NCI-H524 (cell line): ENCODE measurements at places on chromosomes 2 and 18.

DNA sequence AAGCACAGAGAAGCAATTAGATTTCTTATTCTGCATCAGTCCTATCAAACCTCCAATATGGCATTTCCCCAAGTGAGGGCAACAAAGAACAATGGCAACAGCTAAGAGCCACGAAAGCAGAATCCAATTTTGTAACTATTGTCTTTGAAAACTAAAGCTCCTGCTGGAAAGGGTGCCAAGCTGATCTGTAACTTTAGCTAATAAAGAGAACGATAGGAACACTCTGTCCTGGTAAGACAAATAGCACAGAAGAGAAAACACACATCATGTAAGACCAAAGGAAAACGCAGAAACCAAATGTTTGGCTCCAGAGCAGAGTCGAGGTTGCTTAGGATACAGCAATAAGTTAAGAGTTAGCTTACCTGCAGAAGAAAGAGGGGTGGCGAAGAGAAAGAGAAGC, 160.5 kb downstream of the STK39 start:
- no peak for DNase-seq

DNA sequence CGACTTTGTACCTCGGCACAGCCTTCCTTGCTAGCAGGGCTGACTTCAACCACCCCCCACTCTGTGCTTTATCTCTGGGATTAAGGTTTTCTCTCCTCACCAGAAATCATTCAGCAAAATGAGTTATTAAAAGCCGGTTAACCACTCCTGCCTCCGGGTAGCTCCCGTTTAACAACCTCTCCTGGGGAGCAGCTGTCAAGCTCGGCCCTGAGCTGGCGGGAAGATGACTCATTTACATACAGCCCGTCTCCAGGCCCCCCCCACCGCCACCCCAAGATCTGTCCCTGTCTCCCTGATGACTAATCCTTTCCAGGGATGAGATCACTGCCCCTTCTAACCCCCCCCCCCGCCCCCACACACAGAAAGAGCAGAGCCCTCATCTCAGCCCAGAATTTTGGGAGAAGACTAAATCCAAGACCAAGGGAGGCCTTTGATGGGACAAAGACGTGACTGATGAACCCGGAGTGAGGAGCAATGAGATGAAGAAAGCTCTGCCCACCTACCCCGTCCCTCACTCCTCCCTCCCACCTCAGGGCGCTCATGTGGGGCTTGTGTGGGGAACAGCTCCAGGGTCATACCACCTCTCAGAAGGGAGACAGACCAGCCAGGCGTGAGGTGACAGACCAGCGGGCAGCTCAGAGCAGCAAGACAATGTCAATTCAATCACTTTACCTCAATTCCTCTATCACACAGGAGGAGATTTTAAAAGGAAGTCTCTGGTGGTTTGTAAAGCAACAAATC, 131.4 kb downstream of the MSH2 start:
- DNase-seq: peak; percentile 77

DNA sequence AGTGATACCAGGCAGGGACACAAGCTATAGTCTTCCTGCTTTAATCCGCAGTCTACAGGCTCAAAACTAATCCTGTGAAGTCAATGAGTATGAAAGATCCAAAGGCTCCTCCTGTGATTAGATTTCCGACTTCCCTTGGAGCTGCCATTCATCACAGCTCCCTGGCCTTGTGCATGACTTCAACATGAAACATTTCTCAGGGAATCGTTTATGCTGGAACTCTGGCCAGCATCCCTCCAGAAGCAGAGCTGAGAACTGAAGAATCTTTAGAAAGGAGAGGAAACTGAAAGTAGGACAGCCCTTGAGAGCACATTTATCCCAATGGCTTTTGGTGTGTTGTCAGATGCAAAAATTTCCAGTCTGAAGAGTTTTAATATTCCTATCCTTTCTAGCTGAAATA, 84.3 kb upstream of the SESTD1 start:
- DNase-seq: no peak

DNA sequence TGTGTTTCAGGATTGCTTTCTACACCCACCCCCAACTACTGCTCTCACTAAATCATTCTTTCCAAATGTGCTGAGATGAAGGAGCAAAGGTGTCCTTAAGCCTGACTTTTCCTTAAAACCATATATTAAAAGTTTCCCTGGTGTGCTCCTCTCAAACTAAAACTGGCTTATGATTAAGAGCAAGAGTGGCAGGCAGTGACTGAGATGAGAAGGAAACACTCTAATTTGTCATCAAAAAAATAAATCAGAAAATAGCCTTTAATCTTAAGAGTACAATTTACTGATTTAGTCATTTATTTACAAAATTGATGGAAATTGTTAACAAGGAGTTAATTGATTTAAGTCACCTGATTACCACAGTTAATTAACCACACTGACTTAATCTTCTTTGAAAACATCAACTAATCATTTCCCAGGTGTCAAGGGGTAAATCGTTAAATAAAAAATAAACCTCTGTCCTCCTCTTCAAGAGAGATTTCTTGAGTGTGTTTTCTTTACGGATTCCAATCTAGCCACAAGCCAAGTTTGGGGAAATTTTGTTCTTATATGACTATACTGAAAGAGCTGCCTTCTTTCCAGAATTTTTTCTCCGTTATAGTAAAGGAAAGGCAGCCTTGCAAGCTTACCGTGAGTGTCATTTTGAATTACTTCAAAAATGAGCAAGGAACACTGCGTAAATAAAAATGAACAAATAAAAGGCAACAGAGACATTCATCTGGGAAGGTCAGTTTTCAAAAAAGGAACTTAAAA, 17.4 kb downstream of the LRP2 start:
- DNase-seq: no peak

- DNase-seq: no peak
Observed at GRCh38 chr2:30365201-30365600, 81.8 kb upstream of the LCLAT1 start.

DNA sequence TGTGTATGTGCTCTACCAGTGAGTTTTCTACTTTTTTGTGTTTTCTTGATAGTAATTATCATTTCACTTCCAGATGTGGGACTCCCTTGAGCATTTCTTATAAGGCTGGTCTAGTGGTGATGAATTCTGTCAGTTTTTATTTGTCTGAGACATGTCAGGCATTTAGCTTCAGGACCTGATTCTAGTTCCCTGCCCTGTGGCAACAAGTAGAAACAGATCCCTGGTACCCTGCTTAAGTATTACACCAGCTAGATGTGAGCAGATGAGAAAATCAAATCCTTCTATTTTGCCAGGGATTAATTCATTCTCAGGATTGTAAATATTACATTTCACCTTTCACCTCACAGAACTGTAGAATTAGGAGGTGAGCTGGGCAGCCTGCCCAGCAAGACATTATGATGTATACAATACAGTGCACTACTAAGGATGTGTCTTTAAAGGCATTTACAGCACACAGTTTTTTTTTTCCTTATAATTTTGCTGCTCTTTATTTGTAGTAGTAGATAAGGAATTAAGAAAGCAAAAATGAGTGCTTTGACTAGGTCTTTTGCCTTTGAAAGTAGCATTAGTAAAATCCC, 35.1 kb downstream of the GALM start:
- no peak for DNase-seq

DNA sequence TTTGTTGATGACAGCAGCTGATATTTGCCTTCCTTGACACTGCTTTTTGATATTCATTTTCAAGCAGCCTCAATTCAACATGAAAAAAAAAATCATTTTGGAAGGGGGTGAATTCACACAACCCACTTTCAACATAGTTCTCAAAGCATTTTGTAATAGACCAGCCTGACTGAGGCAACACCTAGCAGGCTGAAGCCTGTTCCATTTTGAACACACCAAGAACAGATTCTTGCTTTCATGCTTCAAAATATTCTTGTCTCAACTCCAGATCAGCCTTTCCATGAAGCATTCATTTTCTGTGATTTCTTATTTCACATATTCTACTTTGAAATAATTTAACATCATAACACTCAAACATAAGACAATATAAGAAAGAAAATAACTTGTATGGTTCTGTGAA, 812.6 kb upstream of the POU3F3 start:
- no peak for DNase-seq

DNA sequence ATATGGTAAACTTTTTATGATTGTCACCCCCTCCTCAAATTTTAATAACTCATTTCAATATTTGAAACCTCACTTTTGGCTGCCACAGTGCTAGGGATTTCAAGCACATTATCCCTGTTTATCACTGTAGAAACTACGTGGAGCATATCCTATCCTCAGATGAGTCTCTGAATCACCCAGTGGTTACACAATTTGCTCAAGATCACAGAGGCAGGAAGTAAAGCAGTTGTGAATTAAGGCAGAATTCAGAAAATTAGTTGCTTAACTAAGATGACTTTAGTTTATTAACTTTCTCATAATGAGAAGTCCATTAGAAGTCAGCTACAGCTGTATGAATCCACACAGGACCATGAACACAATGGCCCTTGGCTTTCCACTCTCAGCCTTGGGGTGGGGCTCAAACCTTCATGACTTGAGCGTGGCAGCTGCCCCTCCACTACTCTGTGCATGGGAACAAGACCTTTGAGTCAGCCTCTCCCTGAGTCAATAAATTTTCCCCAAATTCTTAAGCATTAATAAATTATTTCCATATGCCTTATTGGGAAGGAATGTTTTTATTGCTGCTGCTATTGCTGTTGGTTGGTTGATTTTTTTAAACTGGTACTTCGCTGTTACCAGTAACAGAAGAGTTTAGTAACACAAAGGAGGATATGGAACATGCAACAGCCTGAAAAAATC, 369.0 kb downstream of the CBLN2 start:
- no peak for DNase-seq

DNA sequence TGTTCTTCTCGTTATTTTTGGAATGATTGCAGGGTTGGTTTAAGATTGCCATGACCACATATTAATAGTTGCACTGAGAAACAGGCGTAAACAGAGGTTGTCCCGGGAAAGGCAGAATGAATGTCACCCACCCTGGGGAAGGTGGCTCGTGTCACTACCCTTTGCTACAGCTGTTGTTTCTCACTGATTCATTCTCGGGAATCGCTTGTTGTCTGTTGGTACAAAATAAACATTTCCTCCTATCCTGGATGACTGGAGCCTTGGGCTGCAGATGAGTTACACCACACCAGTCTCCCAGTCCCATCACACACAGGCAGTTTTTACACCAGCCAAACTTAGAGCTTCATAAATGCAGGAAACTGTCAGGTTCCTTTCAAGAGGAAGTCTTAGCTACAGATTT, 216.7 kb downstream of the GBX2 start:
- no peak for DNase-seq

DNA sequence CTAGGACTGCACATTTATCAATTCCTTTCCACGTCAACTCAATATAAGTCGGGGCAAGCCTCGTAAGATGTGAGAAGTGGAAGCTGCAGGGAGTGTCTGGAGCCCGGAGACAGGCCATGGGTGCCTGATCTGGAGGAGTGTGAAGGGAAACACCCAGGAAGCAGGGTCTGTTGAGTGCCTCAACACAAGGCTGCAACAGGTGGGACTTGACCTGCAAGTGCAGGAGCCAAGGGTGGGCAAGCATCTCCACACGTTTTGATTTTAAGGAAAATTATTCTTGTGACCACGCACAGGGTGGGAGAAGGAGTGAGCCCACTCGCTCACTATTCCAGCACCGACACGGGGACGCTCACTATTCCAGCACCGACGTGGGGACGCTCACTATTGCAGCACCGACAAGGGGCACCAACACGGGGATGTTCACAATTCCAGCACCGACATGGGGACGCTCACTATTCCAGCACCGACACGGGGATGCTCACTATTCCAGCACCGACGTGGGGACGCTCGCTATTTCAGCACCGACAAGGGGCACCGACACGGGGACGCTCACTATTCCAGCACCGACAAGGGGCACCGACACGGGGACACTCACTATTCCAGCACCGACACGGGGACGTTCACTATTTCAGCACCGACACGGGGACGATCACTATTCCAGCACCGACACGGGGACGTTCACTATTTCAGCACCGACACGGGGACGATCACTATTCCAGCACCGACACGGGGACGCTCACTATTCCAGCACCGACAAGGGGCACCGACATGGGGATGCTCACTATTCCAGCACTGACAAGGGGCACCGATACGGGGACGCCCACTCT, 197.3 kb downstream of the EIPR1 start:
- no peak for DNase-seq

GRCh38 chr2:219057709-219058540, 2.8 kb downstream of the IHH start:
- peak; percentile 55 for DNase-seq

DNA sequence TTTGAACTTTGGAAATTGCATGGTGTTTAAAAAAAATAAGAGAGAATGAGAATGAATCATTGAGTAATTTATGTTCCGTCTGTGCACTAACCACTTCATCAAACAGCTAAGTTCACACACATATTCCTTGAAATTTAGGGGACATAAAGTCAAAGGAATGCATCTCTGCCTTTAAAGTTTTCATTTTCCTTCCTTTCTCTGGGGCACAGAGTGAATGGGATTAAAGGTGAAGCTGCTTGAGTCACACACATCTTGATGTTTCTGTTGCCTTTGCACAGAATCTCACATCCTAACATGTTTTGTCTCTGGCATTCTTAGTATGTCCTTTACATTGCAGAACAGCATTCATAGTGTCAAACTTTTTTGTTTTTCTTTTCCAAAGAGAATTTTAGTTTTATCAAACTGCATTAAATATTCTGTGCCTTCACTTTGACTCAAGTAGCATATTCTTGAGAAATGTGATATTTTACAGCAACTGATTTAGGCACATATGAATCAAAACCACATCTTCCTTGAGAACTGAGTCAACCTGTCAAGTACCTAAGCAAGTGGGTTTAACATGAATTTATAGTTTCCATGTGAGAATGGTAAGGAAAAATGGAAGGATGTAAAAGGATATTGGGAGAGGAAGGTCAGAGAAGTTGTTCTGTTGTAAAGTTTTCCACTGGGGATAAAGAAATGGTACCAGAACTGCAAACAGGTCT, 169.1 kb upstream of the THUMPD2 start:
- no peak for DNase-seq

DNA sequence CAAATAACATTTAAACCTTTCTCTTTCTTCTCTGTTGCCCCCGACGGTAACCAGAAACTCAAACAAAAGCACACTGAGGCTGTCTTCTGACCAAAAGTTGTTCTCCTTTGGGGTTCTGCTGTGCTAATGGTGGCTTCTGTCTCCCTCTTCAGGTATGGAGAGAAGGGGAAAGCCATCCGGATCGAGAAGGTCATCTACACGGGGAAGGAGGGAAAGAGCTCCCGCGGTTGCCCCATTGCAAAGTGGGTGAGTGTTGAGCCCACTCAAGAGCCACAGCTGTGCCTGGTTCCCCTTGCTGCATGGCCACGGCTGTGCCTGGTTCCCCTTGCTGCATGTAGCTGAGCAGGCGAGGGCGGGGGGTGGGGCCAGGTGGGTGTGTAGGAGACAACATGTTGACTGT, 67.4 kb downstream of the BOLA3 start:
- no peak for DNase-seq

- DNase-seq: no peak
Observed at GRCh38 chr18:64379662-64380061, 230.8 kb upstream of the LINC00305 start.

DNA sequence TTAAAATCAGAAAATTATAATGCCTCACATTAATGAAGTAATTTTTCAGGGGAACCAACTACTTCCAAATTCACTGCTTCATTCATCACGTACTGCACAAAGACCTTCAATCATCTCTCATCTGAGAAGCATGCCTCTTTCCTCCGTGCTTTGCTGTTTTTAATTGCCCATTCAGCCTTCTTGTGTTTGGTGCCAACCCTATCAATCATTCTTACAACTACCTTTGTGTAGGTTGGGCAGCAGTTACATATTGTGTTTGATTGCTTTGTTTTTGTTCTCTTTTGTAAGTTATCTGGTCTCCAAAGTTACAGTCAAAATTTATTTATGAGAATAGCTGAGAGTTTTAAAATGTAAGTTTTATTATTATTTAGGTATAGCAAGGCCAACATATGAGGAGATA, 549.0 kb upstream of the SLC8A1 start:
- DNase-seq: no peak

- DNase-seq: no peak
Observed at GRCh38 chr2:113084249-113085000, 16.7 kb downstream of the IL1F10 start.
